ENCODE measurements at places on chromosomes 11 and 22.

DNA sequence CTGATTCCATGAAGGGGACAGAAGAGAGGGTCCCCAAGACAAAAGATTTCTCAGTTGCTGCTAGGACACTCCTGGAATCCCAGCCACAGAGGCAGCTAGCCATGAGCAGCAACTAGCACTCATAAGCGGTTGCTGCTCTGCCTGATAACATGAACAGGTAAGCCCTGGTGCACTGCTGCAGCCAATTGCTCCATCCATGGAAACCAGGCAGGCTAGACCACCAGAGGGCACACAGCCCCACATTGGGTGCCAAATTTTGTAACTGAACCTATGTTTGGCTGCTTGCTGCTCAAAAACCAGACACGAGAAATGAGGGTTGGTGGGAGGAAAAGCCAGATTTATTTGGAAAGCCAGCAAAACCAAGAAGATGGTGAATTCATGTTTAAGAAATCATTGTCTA is 21.9 kb upstream of the QSER1 start:
- peak; percentile 19 for DNase-seq

GRCh38 chr11:83285151-83285770 is 906 bp downstream of the CCDC90B start:
- DNase-seq: no peak

- DNase-seq: no peak
Measured at GRCh38 chr11:83813296-83813695, 527.1 kb upstream of the CCDC90B start.

DNA sequence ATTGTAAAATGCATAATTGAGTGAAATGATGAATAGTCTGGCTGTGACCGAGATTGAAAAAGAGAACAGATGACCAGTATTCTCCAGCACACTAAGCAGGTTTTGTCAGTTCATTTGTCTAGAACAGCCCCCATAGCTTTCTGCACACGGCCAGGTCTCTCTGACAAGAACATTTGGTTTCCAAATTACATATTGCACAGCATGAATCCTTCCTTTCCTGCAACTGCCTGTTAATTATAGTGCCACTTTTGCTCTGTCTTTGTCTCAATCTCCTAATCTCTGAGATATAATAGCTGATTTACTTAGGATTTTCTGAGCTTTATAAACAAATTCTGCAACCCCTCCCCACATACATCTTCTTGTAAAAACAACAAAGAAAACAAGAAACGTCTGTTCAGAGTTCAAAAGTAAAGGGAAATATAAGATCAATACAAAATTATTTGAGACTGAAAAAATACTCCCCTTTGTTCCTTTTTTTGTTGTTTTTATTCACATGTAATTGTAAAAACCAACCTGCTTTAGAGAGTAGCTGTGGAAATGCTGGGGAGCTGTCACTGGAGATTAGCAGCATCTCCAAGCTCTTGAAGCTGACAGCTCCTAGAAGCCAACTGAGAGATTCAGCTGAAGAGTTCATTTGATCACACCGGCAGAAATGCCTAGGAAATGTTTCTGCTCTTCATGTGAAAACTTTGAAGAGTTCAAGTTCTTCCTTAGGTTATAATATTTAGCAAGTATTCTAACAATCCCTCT is 998.1 kb downstream of the DLG2 start:
- DNase-seq: no peak

- DNase-seq: no peak
Measured at GRCh38 chr11:100735949-100736675, 49.0 kb downstream of the ARHGAP42 start.

GRCh38 chr22:28102151-28102812 is 183.2 kb upstream of the PITPNB start:
- DNase-seq: no peak

GRCh38 chr11:8221046-8221723 is 42.5 kb downstream of the LMO1 start:
- DNase-seq: no peak

DNA sequence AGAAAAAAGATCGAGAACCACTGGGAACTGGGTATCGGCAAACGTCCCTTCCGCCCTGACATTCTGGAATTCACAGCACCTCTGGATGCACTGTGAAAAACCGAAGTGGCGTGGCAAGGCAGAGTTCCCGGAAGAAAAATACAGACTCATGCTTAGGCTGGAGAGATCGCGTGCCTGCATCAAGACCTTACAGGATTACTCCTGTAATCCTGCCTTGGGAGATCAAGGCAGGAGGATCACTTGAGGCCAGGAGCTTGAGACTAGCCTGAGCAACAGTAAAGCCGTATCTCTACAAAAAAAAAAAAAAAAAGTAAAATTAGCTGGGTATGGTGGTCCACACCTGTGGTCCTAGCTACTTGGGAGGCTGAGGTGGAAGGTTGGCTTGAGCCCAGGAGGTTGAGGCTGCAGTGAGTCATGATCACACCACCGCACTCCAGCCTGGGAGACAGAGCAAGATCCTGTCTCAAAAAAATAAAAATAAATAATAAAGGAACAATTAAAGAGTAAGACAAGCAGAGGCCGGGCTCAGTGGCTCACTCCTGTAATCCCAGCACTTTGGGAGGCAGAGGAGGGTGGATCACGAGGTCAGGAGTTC is 19.9 kb upstream of the TEF start:
- no peak for DNase-seq

GRCh38 chr11:134475951-134476350 is 63.9 kb upstream of the B3GAT1 start:
- no peak for DNase-seq

DNA sequence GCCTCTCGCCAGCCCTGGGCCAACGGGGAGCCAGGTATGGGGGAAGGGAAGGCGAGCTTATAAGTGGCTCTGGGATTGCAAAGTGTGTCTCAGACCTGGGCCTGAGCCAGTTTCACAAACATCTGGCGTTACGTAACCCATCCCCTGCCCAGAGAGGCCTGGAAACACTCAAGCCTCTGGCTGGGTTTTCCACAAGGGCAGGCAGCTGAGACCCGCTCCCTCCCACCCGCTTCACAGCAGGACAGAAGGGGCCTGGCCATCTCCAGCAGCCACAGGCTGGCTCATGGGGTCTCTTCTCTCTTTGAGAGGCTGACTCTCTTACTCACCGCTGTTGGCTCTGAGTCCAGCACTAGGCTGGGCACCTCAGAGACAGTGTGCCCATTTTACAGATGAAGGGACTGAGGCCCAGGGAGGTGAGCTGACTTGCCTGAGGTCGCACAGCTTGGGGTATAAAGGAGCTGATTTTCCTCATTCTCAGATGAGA is 44.5 kb downstream of the TRIOBP start:
- DNase-seq: no peak

DNA sequence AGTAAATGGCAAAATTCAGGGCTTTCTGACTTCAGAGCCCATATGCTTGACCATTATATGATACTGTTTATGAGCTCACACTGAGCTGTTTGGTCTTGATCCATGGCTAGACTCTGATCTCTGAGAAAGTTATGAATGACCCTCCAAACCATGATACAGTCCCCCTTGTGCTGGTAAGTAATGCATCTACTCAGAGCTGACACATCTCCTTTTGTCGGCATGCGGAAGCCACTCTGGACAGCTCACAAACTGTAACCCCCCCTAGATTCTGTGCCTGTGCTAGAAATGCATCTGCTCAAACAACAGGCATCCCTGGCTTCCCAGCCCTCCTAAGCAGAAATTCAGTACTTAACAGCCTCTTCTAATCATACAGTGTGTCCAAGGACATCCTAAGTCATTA is 150.8 kb upstream of the RAG2 start:
- DNase-seq: no peak

Data from stimulated activated CD4-positive, alpha-beta T cell treated with anti-CD3 and anti-CD28 coated beads, Interleukin-4, amount 100 ng/mL, for 4 hours (primary cell).